ENCODE measurements at places on chromosomes 13 and 19.

- no peak for DNase-seq
These were observed 2.9 kb downstream of the LAMP1 start for GRCh38 chr13:113299951-113300350.

- peak; percentile 18 for DNase-seq
These were observed 2.8 kb upstream of the CEACAM5 start for GRCh38 chr19:41705393-41706174.

DNA sequence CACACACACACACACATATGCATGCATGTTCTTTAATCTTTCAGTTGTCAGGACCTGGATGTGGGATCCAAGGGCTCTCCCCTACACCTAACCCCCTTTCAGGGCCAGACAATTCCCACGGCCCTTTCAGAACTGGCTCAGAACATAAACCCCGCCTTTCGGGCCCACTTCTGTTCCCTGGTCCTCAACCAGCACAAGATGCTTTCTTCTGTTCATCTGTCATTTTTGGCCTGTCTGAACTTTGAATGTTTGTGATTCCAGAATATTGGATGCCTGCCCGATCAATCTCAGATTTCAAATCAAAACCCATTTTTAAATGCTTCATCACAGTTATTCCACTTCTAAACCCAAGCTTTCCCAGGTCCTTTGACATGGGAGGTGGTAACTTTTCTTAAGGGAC, 167.3 kb downstream of the USP12 start:
- no peak for DNase-seq

GRCh38 chr19:28960586-28960985, 252.4 kb downstream of the UQCRFS1 start:
- no peak for DNase-seq

- DNase-seq = no peak
These were observed 23.2 kb downstream of the CABP5 start for GRCh38 chr19:48020686-48021085.

GRCh38 chr19:48967346-48968178, 2.5 kb downstream of the FTL start:
- DNase-seq = peak; percentile 36

DNA sequence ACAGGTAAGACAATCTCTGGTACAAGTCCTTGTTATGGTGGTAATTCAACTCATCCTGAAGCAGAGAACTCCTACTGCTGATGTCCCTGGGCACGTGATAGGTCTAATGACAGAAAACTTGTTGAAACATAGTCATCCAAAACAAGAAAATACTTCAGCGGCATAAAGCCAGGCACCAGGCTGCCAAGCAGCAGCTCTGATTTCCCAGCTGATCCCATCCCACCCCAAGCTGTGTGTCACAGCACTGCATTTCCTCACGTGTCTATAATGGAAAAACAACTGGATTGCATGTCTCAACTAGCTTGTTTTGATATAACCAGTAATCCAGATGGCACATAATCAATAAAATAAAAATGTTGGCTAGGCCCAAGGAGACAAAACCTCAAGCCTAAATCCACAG, 64.8 kb downstream of the MIPEP start:
- DNase-seq = no peak

DNA sequence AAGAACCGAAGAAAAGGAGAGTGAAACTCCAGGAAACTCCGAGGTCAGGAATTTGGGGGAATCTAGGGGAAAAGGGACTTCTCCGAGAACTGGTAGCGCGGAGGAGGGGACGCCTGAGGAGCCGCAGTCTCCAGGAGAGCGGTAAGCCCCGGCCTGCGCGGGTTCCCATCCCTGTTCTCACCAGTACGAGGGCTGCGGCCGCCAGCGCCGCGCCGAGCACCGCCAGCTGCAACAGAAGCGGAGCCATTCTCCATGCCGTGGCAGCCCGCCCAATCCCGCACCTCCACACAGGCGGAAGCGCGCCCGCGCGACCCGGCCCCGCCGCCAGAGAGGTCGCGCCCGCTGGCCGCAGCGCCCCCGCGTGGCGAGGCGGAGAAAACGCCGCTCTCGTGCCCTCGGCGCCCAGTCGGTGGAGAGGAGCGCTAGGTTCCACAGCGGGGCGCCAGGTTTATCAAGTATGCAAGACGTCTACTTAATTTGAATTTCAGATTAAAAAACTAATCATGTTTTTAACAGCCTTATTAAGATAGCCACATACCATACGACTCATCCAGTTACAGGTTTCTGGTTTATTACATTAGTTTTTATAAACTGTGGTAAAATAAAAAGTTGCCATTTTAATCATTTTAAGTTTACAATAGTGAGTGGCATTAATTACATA, at the start of gene ALG5:
ALG5 (minus strand) TSS at position 287 of the 661 bp plus-strand sequence; CDS start at position 247, 40 bp downstream.
- peak; percentile 91 for DNase-seq

- no peak for DNase-seq
These were observed 82.1 kb downstream of the ZNF429 start for GRCh38 chr19:21587549-21587948.

- no peak for DNase-seq
These were observed 6.3 kb downstream of the PMIS2 start for GRCh38 chr19:35592226-35592625.

Measured in left ventricle myocardium inferior (tissue), 1 donor.